ENCODE measurements at places on chromosomes 1 and 21. TPM values are rescaled to one million over a fixed set of nuclear protein-coding genes. Genes with fewer than 3 reads are reported as not detected.

The SPRR1A gene
- not detected for total RNA-seq

The EVA1C gene
- 9.9 TPM for total RNA-seq

The C4BPA gene
- 2.3 TPM for total RNA-seq

The RAB7B gene
- 0.57 TPM for total RNA-seq

The LCA5L gene
- total RNA-seq = 0.98 TPM

The KCNA2 gene
- total RNA-seq = 0.17 TPM

The PBX1 gene
- 27.2 TPM for total RNA-seq

The STX12 gene
- 49.2 TPM for total RNA-seq

The ADAM30 gene
- not detected for total RNA-seq

The PRUNE1 gene
- total RNA-seq = 21.5 TPM

GRCh38 chr1:74324684-74325448 is 89.7 kb downstream of the TNNI3K start:
- H3K27ac ChIP-seq = no peak overlapping the region
- H3K36me3 ChIP-seq = no peaks in the 10 kb centered on the region
- no peak overlapping the region for H3K4me3 ChIP-seq

DNA sequence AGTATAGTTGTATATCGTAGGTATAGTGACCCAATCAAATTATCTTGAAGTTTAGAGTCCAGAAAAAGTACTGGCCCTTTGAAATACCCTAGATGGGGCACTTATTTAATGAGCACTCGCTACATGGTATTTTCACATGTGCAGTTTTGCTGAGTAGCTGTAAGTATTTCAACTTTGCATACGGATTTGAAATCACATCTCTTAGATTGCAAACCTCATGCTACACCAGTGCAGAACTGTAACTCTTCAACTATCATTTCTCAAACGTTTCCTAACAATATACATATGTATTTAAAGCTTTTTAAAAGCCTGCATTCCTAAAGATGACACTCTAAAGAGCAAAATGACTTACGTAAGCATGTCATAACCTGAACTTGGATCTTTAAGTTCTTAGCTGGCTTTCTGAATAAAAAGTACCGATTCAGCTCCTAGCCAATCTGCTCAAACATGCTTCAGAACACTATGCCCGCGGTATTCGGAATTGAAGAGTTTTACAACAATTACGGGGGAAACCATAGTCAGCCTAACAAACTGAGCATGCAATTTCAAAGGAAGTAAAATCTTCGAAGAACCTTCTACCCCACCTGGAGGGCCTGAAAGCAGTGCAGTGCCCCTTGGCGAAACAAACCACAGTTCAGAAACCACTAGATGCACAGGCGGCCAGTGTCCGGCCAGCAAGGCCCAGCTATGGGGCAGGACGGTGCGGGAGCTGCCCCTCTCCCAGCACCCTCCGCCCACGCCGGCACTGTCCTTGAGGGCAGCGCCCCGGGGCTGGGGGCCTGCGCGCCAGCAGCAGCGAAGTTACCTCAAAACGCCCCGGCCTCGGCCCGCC is 863 bp downstream of the FH start:
- H3K27ac ChIP-seq = peak overlapping the region; percentile 78
- DNase-seq = peak; percentile 27
- peak overlapping the region; percentile 93 for H3K4me3 ChIP-seq
- H3K27me3 ChIP-seq = no peaks in the 10 kb centered on the region
- H3K36me3 ChIP-seq = no peaks in the 10 kb centered on the region

DNA sequence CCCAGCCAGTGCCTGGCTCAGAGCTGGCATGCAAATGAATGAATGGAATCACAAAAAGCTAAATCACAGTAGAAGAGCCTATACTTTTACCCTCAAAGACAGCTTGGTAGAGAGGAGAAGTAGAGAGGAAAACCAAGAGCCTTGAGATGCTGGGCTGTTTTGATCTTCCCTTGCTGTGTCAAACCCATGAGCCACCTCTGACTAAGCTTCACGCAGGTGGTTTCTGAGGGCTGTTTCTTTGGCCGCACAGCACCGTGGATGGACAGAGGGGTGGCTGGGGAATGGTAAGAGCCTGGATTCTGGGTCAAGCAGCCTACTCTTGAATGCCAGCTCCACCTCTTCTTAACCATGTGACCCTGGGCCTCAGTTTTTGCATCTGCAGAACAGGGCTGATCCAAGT is 18.6 kb downstream of the ABCG1 start:
- DNase-seq = no peak
- H3K27ac ChIP-seq = no peak overlapping the region
- no peaks in the 10 kb centered on the region for H3K36me3 ChIP-seq
- peaks cover 22% of the 10 kb centered on the region for H3K4me1 ChIP-seq
- H3K27me3 ChIP-seq = no peaks in the 10 kb centered on the region
- H3K4me3 ChIP-seq = no peak overlapping the region

- no peaks in the 10 kb centered on the region for H3K36me3 ChIP-seq
- no peak overlapping the region for H3K4me3 ChIP-seq
- H3K27me3 ChIP-seq = no peaks in the 10 kb centered on the region
- no peaks in the 10 kb centered on the region for H3K4me1 ChIP-seq
Observed at GRCh38 chr1:11384170-11384554, 94.8 kb upstream of the DISP3 start.

GRCh38 chr1:13723810-13724209 is 23.8 kb downstream of the PRDM2 start:
- no peak overlapping the region for H3K27ac ChIP-seq
- no peaks in the 10 kb centered on the region for H3K4me1 ChIP-seq
- no peaks in the 10 kb centered on the region for H3K27me3 ChIP-seq
- no peak for DNase-seq
- no peaks in the 10 kb centered on the region for H3K36me3 ChIP-seq

GRCh38 chr1:204846546-204846945 is 24.1 kb upstream of the NFASC start:
- H3K4me1 ChIP-seq = no peaks in the 10 kb centered on the region
- no peaks in the 10 kb centered on the region for H3K36me3 ChIP-seq
- no peaks in the 10 kb centered on the region for H3K27me3 ChIP-seq
- no peak overlapping the region for H3K27ac ChIP-seq

DNA sequence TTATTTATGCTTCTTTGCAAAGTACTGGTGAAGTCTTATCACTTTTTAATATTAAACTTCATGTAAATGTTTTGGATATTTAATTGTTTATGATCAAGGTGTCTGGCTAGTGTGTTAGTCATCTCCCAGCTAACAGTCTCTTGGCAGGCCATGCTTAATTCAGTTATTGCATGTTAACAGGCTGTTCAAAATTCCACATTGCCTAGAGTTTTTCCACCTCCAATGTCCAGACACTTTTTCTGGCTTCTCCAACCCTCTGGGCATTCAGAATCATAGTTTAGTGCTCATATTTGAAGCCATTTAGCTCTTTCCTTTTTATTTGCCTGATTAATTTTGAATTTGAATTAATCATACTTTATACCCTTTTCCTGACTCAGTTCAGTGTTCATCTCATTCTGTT is 69.2 kb downstream of the OLFML2B start:
- no peaks in the 10 kb centered on the region for H3K4me1 ChIP-seq
- no peaks in the 10 kb centered on the region for H3K27me3 ChIP-seq
- H3K27ac ChIP-seq = no peak overlapping the region
- H3K4me3 ChIP-seq = no peak overlapping the region

DNA sequence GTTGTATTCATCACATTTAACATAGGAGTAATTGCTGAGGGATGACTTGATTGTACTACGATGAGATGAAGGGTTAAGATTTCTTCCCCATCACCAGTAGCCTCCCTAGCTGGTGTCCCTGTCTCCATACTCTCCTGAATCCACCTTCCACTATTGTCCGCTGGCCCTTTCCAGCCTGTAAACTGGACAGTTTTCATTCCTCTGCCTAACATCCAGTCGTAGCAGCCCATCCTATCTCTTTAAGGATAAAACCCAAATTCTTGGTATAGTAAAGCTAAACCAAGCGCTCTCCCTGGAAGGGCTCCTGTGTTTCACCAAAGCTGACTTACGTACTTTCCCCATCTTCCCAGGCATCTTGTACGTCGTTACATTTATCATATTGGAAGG is 670 bp downstream of the COX20 start:
- H3K27me3 ChIP-seq = no peaks in the 10 kb centered on the region
- H3K4me3 ChIP-seq = peak overlapping the region; percentile 46
- H3K27ac ChIP-seq = peak overlapping the region; percentile 99
- DNase-seq = peak; percentile 42

Measured in colonic mucosa (tissue), 4 donors.